ENCODE measurements at places on chromosomes 6 and 20. TPM values are rescaled to one million over a fixed set of nuclear protein-coding genes. Genes with fewer than 3 reads are reported as not detected.

DNA sequence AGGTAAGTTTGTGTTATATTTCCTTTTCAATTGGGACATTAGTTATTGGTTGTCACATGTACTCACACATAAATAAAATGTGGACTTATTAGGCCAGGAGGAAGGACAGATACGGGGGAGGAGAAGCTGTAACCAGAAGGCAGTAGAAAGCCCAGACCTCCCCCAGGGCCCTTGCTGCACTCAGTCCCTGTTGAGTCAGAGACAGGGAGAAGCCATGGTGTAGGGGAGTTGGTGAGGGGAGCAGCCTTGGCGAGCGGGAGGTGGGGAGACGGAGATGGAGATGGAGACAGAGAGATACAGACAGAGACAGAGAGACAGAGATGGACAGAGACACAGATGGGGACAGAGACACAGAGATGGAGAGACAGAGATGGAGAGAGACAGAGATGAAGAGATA lies 263.2 kb downstream of the DLL1 start:
- H3K27ac ChIP-seq, result no peak overlapping the region
- no peak for DNase-seq
- peaks cover 14% of the 10 kb centered on the region for H3K4me1 ChIP-seq
- H3K27me3 ChIP-seq, result no peaks in the 10 kb centered on the region
- H3K4me3 ChIP-seq, result no peak overlapping the region
- H3K36me3 ChIP-seq, result no peaks in the 10 kb centered on the region

DNA sequence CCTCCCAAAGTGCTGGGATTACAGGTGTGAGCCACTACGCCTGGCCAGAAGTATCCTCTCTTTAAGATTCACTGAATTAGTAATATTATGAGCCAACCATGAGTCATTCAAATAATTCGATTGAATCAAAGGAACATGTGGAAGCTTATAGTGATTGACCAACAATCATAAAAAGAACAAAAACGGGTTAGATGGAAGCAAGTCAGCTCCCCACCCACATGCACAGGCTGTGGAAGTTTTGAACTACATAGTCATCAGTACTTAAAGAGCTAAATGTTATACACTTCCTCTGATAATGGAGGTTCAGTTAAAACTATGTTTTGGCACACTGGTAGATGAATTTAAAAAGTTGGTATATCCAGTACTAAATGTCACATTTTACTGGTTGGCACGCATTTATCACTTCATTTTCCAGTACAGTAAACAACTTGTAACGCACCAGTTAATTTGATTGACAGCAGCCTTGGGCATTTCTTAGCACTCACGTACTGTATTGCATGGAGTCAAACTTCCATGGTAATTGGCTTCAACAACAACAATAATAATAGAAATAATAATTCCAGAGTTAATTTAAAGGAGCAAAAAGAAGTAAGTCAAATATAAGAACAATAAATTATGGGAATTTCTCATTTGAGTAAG lies 1107.3 kb upstream of the MAP3K7 start:
- H3K27me3 ChIP-seq, result no peaks in the 10 kb centered on the region
- no peak overlapping the region for H3K4me3 ChIP-seq
- no peaks in the 10 kb centered on the region for H3K4me1 ChIP-seq

GRCh38 chr20:57723816-57724215 lies 14.0 kb upstream of the PMEPA1 start:
- no peaks in the 10 kb centered on the region for H3K27me3 ChIP-seq
- no peaks in the 10 kb centered on the region for H3K36me3 ChIP-seq
- H3K27ac ChIP-seq, result no peak overlapping the region

DNA sequence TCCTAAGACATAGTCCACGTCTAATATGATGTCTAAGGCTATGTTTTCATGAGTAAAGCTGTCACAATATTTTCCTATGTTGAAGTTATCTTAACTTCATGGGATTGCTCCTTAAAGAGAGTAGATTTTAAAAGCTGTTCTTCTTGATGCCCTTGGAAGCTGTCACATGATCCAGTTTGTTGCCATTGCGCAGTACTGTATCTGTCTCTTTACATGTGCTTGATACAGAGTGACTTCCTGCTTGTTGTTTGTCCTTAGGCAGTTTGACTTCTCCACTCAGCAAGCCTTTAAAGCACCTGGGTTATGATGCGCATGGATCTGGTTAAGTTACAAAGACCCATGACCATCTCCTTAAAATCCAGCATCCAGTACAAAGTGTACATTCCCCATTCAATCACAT lies 85.4 kb downstream of the CDYL start:
- no peaks in the 10 kb centered on the region for H3K36me3 ChIP-seq
- no peak for DNase-seq
- no peaks in the 10 kb centered on the region for H3K4me1 ChIP-seq
- H3K4me3 ChIP-seq, result no peak overlapping the region
- H3K27ac ChIP-seq, result no peak overlapping the region

DNA sequence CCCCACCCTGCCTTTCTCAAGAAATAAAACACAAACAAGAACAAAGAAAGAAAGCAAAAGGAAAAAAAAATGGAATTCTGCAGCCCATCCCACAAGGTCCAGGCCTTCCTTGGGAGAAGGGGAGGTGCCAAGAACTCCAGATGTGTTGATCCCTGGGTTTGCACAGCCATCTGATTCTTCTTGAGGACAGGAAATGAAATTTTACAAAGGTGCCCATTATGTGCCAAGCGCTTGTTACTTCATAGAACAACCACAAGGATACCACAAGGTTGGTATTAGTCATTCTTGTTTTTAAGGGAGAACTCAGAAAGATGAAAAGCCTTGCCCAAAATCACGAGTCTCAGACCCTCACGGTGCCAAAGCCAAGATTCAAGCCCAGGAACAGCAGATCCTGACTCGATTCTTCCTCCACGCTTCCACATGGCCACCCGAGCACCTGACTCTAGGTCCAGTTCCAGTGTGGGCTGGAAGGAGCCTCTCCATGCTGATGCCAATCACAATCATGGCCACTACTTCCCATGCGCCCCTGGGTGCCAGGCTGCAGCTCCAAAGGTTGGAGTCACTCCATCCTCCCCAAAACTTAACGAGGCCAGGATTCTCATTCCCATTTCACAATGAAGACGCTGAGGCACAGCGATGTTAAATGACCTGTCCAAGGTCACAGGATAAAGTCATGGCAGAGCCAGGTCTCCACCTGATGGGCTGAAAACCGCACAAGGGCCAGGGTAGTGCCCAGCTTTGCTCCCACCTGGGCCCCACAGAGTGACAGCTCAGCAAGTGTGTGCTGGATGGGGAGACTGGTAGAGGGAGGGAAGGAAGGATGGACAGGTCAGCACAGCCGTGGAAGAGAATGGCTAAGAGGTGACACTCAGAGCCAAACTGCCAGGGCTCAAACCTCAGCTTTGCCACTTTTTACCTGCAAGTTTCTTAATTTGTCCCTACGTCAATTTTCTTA lies 66.7 kb upstream of the TOP1 start:
- no peak overlapping the region for H3K27ac ChIP-seq
- no peak for DNase-seq
- no peaks in the 10 kb centered on the region for H3K36me3 ChIP-seq
- no peaks in the 10 kb centered on the region for H3K27me3 ChIP-seq
- no peak overlapping the region for H3K4me3 ChIP-seq
- H3K4me1 ChIP-seq, result no peaks in the 10 kb centered on the region

Gene BANF2
- 5.1 TPM for total RNA-seq
